IPS DF 6.9 (cell line): ENCODE measurements at places on chromosomes 3 and 15.
A peak's percentile ranks its signal among the peaks of the same experiment; 100 is the strongest.

DNA sequence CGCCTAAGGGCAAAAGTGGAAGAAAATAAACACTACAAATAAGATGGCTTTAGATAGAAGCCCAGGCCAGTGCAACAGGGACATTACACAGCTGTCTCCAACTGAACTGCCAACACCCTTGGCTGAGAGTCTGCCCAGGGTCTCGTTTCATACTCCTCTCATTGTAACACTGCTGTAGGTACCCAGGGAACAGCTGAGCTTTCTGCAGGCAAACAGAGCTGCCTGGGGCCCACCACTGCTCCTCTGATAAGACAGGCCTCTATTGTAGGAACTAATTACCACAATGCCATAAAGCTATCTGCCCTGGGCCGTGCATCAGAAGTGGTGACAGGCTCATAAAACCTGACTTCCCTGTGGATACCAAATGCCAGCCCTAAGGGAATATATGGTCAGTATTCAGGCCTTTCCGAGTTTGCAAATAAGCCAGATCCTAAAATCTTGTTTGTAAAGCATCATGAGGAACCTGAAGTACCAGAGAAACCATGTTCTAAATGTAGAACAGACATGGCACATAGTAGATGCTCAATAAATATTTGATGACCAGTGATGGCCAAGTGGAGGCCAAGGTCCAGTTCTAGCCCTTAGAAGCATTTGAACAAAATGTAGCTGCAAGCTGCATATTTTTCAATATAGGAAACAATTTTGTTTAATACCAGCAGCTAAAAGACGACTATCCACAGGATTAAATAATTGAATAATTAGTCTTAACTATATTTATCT is 84.3 kb upstream of the NEO1 start:
- no peak overlapping the region for H3K27ac ChIP-seq
- H3K4me3 ChIP-seq: no peak overlapping the region
- no peaks in the 10 kb centered on the region for H3K36me3 ChIP-seq
- no peaks in the 10 kb centered on the region for H3K4me1 ChIP-seq

GRCh38 chr3:27533718-27534573 is 49.8 kb upstream of the SLC4A7 start:
- peak; percentile 75 for DNase-seq
- peak overlapping the region; percentile 71 for H3K27ac ChIP-seq
- H3K36me3 ChIP-seq: no peaks in the 10 kb centered on the region

DNA sequence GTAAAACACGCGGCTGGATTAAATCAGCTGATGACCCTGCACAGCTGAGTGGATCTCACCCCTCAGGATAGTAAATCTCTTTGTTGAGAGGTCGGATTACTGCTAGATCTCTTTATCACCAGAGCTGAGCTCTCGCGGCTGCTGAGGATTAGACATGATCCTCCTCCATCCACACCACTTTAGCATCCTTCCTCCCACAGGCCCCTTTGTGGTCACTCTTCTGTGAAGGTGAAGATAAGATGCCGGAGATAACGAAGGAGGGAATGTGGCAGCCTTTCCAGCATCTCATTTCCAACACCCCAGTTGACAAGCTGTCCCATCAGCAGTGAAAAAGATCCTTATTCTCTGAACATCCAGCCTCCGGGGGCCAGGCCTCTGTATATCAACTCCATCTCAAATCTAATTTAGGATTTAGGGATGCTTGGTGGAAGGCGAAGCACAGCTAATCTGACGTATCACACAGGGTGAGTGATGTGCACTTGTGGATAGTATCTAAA is 47.5 kb upstream of the SELENOK start:
- no peaks in the 10 kb centered on the region for H3K36me3 ChIP-seq
- no peaks in the 10 kb centered on the region for H3K4me1 ChIP-seq
- H3K4me3 ChIP-seq: no peak overlapping the region
- DNase-seq: no peak

DNA sequence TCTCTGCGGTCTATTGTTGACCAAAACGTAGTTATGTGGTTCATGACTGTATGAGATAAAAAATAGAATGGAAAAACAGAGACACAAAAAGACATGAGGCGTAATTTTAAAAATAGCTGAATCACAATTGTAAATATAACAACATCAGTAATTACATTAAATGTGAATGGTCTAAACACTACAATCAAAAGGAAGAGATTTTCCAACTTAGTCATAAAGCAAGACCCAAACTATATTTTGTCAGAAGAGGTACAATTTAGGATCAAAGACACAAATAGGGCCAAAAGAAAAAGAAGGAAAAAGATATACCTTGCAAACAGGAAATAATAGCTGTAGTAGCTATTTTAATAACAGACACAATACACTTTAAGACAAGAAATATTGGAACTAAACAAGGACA is 61.5 kb downstream of the LRRC28 start:
- H3K27ac ChIP-seq: no peak overlapping the region
- H3K4me1 ChIP-seq: no peaks in the 10 kb centered on the region
- DNase-seq: no peak
- H3K36me3 ChIP-seq: no peaks in the 10 kb centered on the region
- no peaks in the 10 kb centered on the region for H3K27me3 ChIP-seq
- H3K4me3 ChIP-seq: no peak overlapping the region

GRCh38 chr3:169748670-169749069 is 16.2 kb downstream of the TERC start:
- H3K4me1 ChIP-seq: no peaks in the 10 kb centered on the region
- H3K27me3 ChIP-seq: no peaks in the 10 kb centered on the region
- H3K36me3 ChIP-seq: no peaks in the 10 kb centered on the region
- H3K4me3 ChIP-seq: no peak overlapping the region
- DNase-seq: no peak

DNA sequence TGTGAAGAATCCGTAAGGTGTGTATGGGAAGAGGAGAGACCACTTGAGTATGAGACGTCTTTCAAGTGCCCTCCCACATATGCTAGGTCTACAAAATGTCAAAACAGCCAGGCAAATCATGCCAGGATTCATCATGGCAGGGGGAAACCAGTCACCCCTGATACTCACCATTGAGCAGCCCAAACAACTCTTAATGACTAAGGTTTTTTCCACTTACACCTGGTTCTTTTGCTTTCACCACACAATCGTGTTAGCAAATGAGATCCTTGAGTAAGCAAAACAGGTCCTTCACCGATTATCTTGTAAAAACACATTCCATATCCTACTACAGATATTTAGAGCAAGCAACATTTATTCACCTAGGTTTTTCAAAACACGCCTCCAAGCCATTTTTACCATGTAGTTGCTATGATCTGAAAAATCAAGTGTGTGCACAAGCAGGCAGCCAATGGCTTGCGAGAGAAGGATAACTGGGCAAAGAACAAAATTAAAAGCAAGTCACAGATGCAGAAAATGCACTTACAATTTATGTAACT is 177.5 kb upstream of the LPP start:
- H3K27me3 ChIP-seq: no peaks in the 10 kb centered on the region
- H3K4me3 ChIP-seq: no peak overlapping the region
- DNase-seq: no peak
- H3K36me3 ChIP-seq: no peaks in the 10 kb centered on the region

DNA sequence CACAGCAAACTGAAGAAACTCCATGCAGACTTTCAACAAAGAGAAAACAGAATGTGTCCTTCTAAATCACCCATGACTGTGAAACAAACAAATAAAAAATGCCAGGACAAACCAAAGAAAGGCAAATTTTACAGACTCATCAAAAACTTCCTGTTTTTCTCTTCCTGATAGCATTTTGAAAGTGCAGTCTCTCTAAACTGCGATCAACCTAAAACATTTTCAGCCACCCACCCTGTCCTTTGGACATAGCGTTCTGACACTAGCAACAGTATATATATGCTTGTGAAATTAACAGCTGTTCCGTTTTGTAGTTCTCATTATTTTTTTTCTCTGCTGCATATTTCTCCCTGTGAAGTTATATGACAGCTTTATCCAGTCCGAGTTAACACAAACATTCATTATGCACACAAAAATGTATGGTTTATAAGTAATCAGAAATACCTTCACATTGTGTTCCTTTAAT is 151.7 kb downstream of the FBN1 start:
- no peak overlapping the region for H3K27ac ChIP-seq
- no peak for DNase-seq
- 0 out of 2 replicates have a peak, but pooled peaks cover 3% of the 10 kb centered on the region for H3K36me3 ChIP-seq

DNA sequence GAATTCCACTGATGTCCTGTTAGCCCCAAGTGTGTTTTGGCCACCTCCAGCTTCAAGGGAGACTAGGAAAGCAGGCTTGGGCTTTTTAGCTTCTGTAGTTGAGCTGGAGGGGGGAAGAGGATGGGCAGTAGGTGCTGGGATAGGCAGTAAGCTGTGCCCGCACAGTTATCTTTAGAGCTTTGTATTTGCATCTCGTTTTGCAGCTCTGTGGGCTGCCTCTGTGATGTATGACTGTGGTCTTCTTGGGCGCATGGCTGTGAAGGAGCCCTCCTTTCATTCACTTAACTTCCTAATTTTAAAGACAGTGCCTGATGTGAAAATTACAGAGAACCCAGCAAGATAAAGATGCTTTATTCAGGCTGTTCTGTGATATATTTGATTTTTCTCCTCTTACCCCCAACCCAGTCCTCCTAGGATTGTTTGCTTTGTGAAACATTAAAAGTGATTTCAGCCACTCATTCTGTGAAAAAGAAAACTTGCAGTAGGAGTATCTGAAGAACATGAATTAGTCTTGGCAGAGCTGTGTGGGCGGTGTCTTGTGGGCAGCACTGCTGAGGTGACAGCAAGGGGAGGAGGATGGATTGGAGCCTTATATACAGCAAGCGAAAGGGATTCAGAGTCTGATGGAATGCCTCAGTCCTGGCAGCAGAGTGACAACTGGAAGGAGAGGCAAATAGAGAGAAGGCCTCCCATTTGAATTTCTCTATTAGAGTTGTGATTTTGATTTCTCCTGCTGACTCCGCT is 74.3 kb downstream of the LARS2 start:
- H3K4me3 ChIP-seq: no peak overlapping the region
- H3K36me3 ChIP-seq: peaks cover 9% of the 10 kb centered on the region; the same call in 1 of the 2 replicates
- H3K4me1 ChIP-seq: peaks cover 7% of the 10 kb centered on the region
- no peaks in the 10 kb centered on the region for H3K27me3 ChIP-seq

DNA sequence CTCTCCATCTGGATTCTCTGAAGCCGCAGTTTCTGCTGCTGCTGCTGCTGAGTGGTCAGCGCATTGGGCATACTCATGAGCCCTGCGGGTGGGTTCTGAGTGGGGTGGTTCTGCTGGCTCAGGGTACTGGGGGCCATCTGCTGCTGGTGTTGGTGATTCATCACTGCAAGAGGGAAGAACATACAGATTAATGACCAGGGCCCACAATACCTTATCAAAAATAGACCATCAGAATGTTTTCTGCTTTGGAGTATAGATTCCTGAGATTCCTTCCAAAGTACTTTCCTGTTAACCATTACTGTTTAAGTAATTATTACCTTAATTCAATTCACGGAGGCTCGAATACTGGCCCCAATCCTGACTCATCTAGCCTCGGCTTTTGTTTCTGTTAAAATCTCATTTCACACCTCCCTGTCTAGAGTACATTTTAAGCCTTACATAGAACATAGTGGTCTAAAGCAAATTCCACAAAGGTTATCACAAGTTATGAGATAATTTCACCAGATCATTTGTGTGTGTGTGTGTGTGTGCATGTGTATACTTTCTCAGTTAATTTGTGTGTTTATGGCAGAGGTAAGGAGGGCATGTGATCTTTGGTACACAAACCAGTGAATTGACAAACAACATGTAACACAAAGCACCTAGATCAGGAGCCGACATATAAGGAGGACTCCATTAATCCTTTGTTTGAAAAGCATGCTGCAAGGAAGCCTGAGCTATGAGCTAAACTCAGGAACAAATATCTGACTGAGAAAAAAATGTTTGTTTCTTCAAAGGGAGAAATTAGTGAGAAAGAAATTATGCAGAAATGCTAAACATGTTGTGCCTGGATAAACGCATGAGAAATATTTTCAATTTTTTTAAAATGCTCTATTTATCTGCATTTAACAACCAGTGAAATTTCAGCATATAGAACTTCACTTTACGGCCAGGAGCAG is 68.1 kb downstream of the TM4SF4 start:
- no peak for DNase-seq
- no peak overlapping the region for H3K27ac ChIP-seq
- H3K4me3 ChIP-seq: no peak overlapping the region
- H3K36me3 ChIP-seq: peaks cover 3% of the 10 kb centered on the region; the same call in 1 of the 2 replicates
- H3K4me1 ChIP-seq: no peaks in the 10 kb centered on the region

DNA sequence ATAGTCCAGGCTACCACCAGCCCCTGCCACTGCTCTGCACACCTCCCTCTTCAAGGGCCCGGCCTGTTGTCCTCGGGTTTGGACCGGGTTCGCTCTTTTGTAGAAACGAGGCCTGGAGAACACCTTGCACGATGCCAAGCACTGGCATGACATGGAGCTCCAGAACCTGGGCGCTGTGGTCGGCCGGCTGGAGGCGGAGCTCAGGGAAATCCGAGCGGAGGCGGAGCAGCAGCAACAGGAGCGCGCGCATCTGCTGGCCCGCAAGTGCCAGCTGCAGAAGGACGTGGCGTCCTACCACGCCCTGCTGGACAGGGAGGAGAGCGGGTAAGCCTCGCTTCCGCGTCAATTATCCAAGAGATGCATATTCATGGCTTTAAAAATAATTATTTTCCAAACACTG is 72.4 kb downstream of the BFSP2 start:
- H3K27ac ChIP-seq: no peak overlapping the region
- H3K4me3 ChIP-seq: no peak overlapping the region
- no peaks in the 10 kb centered on the region for H3K36me3 ChIP-seq
- no peaks in the 10 kb centered on the region for H3K27me3 ChIP-seq

DNA sequence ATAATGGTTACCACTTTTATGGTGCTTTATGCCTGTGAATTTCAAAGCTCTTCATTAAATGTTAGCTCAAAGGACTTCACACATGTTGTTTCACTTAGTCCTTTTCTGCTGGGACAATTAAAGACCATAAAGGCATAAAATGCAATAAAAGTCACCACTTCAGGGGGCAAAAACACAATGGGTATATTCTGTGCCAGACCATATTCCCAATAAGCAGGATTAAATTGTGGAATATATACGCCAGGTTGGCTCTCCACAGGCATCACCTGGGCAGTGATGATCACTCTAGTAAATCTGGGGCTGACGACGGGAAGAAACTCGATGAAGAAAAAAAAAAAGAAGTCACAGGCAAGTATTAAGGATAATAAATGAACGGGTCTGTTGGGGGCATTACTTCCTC is 370.2 kb upstream of the CNTN4 start:
- no peak overlapping the region for H3K4me3 ChIP-seq
- H3K36me3 ChIP-seq: no peaks in the 10 kb centered on the region
- no peaks in the 10 kb centered on the region for H3K4me1 ChIP-seq
- DNase-seq: no peak

DNA sequence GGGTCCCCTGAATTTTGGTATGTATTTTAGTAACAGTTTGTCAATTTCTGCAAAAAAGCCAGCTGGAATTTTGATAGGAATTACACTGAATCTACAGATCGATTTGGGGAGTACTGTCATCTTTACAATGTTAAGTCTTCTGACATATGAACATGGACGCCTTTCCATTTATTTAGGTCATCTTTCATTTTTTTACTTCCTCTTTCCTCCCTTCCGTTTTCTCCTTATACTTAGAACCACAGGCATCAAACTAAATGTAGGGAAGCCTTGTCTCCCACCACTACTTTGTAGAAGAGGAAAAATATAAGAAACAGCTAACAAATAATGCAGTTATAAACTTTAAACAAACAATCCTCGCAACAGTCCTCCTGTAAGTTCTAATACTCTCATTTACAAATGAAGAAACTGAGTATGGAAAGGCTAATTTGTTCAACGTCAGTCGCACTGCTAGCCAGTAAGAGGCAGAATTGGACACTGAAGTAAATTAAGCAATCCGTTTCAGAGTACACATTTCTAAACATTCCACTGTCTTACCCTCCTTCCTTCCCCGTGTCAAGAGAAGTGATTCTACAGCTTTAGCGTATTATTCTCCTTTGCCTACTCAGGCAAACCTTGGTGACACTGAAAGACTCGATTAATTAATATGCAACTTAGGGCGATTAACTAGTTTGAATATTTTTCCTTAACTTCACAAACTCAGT is 25.6 kb downstream of the RHOA start:
- no peaks in the 10 kb centered on the region for H3K36me3 ChIP-seq
- no peaks in the 10 kb centered on the region for H3K27me3 ChIP-seq
- H3K27ac ChIP-seq: no peak overlapping the region
- no peak for DNase-seq
- H3K4me1 ChIP-seq: no peaks in the 10 kb centered on the region
- H3K4me3 ChIP-seq: no peak overlapping the region
